Stimulated activated CD8-positive, alpha-beta memory T cell treated with anti-CD3 and anti-CD28 coated beads, Interleukin-4, amount 100 ng/mL, for 4 hours (primary cell): ENCODE measurements at places on chromosomes 5 and 9.

DNA sequence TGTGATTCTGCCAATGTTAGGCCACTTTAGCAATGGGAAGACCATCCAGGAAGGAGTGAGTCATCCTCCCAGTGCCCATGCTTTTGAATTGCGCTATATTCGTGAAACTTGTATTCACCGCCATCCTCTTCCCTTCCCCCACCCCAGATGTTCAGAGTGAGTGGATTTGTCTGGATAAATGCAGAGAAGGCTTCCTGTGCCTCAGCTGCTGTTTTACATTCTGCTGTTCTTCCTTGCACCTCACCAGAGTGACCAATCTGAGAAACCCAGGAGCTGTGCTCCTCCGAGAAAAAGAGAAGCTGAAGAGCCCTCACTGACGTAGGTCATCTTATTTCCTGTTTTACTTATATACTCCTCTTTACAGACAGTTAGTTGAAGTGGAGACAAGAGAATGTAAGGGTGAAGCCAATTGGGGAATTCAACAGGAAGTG lies 24.6 kb upstream of the SVEP1 start:
- DNase-seq: no peak

DNA sequence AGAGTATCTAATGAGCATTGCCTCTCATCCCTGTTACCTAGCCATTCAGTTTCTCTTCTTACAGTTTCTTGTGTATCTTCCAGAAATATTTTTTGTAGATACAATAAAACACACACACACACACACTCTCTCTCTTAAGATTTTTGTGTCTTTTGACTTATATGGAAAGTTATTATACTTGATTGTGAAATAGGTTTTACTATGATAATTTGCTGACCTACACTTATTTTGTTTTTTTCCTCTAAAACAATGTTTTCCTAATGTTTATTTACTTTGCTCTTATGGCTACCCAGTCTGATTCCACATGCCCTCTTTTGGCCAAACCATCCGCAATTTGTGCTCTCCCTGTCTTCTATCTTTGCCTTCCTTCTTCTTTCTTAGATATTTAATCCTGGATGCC lies 25.3 kb downstream of the LRRTM2 start:
- DNase-seq: no peak

GRCh38 chr5:39373791-39374190 lies 9.5 kb upstream of the C9 start:
- DNase-seq: no peak

DNA sequence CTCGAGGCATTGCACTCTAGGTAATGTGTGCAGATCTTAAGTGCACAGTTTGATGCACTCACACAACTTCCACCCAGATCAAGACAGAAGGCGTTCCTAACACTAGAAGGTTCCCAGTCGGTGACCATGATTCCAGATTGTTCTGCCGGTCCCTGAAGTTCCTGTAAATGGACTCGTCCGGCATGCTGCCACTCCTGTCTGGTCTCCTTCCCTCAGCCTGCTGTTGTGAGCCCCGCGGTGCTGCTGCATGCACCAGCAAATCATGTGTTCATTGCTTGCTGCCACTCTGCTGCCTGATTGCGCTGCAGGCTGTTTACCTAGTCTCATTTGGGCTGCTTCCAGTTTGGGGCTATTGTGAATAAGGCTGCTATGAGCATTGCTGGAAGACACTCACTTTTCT lies 11.5 kb downstream of the STKLD1 start:
- DNase-seq: no peak

DNA sequence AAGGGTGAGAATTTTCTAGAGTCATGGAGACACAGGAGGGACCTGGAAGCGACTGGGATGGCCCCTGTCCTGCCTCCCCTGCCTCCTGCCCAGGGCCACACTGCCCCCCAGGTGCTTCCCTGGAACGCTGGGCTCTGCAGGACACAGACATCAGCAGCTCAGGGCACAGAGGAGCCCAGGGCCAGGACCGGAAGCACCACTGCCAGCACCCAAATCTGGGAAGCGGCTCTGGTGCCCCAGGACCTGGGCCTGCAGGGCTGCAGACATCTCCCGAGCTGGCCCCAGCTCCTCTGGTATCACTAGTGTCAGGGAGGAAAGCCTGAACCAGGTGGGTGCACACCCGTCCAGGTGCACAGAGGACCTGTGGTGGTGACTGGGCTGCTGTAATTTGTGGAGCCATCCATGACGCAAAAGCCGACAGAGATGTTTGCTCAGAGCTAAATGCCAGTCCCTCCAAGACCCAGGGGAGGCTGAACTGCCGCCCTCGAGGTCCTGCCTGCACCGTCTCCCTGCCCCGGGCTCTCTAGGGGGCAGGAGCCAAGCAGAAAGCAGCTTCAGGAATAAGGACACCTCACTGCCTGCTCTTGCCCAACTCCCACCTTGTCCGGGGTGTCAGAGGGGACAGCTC lies 46.0 kb upstream of the SIMC1 start:
- no peak for DNase-seq

- no peak for DNase-seq
These were observed 82.4 kb upstream of the ADAMTS2 start for GRCh38 chr5:179427676-179428056.
